Activated naive CD4-positive, alpha-beta T cell treated with anti-CD3 and anti-CD28 coated beads for 36 hours (primary cell): ENCODE measurements at places on chromosomes 16 and 17. TPM values are rescaled to one million over a fixed set of nuclear protein-coding genes. Genes with fewer than 3 reads are reported as not detected.

Gene TBC1D16
- total RNA-seq, result 19.0 TPM

- DNase-seq, result no peak
- H3K4me3 ChIP-seq, result no peak overlapping the region
- peaks cover 5% of the 10 kb centered on the region for H3K4me1 ChIP-seq
- peaks cover 2% of the 10 kb centered on the region for H3K27me3 ChIP-seq
These were observed 57.5 kb downstream of the CYB5B start for GRCh38 chr16:69481901-69482341.

DNA sequence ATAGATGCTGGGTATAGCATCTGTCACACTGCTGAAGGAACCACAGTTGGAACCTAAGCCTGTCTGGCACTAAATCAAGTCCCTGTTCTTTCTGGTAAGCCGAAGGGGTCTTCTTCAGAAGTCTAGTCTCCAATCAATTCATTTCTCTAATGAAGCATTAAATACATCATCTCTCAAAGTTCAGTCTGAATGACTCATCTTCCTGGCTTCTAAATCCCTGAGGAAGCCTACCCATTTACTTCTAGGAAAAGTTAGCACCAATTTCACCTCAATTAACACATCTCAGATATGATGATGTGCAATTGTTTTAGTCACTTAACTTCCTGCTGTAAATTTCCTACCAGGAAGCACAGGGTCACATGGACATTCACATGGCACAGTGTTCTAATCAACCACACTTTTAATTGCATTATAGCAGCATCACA lies 49.9 kb downstream of the TEX14 start:
- no peak overlapping the region for H3K4me3 ChIP-seq
- H3K4me1 ChIP-seq, result no peaks in the 10 kb centered on the region
- no peaks in the 10 kb centered on the region for H3K36me3 ChIP-seq
- H3K27ac ChIP-seq, result no peak overlapping the region

GRCh38 chr16:77780378-77780837 lies 8.0 kb upstream of the VAT1L start:
- H3K4me3 ChIP-seq, result no peak overlapping the region
- no peaks in the 10 kb centered on the region for H3K36me3 ChIP-seq
- H3K27ac ChIP-seq, result no peak overlapping the region
- DNase-seq, result no peak
